ENCODE measurements at places on chromosomes 3 and 15.

DNA sequence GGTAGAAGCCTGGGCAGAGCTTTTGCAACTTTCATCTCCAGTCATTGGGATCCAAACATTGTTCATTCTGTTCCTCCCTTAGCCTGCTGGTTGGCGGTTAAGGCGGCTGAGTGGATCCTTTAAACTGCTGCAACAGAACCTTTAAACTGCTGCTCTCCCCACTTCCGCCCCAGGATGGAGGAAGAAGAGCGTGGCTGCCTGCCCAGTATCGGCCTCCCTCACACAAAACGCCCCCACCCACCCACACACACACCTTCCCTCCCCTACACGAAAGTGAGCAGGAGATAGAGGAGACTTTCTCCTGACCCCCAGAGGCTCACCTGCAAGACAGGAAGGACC, 460 bp upstream of the ZMAT3 start:
- DNase-seq, result peak; percentile 61
- H3K4me3 ChIP-seq, result peak overlapping the region; percentile 96
- no peaks in the 10 kb centered on the region for H3K27me3 ChIP-seq

GRCh38 chr3:23921052-23921511, 4.2 kb downstream of the RPL15 start:
- H3K4me1 ChIP-seq, result peaks cover 39% of the 10 kb centered on the region
- H3K27me3 ChIP-seq, result no peaks in the 10 kb centered on the region
- no peak for DNase-seq
- H3K27ac ChIP-seq, result no peak overlapping the region

- H3K4me1 ChIP-seq, result peaks cover 5% of the 10 kb centered on the region
- H3K27me3 ChIP-seq, result peaks cover 42% of the 10 kb centered on the region
- no peak overlapping the region for H3K27ac ChIP-seq
These were observed 5.8 kb upstream of the MEX3B start for GRCh38 chr15:82051664-82052063.

DNA sequence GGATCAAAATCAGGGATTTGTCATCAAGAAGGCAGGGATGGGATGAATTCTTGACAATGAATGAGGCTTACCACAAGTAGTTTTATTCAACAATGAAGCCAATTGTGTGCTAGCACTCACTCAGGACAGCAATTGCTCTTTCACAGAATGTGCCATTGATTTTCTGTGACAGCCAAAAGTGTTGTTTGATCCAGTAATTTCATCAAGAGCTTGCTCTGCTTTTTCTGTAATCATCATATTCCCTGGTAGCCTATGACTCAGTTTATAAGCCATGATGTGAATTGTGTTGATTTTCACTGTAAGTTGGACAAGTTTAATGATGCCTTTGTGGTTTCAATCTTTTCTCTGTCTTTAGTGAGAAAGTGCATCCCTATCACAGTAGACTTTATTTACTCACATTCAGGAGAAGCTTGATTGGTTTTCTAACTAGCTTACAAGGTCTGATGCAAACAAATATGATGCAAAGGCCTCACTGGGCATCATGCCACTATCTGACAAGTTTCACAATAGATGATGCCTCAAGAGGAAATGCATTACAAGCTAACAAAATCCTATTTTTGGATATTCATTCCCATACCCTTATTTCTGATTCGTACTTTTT, 13.6 kb upstream of the CSRNP1 start:
- no peaks in the 10 kb centered on the region for H3K36me3 ChIP-seq
- H3K27ac ChIP-seq, result no peak overlapping the region
- no peak for DNase-seq
- H3K27me3 ChIP-seq, result peaks cover 2% of the 10 kb centered on the region
- H3K4me3 ChIP-seq, result no peak overlapping the region

GRCh38 chr15:57586661-57587424, 4.9 kb upstream of the MYZAP start:
- DNase-seq, result no peak
- H3K4me1 ChIP-seq, result peaks cover 26% of the 10 kb centered on the region
- H3K36me3 ChIP-seq, result peaks cover 7% of the 10 kb centered on the region
- H3K27ac ChIP-seq, result peak overlapping the region; percentile 47

DNA sequence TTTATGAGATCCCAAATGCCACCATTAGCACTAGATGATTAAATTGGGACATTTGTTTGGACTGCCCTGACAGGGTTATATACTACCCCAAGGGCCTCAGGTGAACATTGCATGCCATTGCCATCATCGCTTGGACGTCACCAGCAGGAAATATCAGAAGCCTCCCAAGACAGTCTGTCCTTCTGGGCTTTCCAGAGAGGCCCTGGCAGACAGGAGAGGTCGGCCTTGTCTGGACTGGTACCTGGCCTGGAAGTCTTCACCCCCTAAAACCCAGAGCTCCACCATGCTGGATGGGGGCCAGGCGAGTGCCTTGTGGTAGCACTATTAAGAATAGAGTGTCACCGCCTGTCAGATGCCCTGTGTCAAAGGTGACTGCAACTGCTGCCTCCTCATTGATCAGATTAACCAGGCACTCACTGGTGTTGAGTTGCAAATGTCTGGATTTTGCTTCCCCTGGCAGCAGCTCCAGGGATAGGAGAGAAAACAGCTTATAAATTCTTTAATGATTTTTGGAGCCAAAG, 324.1 kb upstream of the RASGRP1 start:
- no peak overlapping the region for H3K4me3 ChIP-seq
- peaks cover 11% of the 10 kb centered on the region for H3K27me3 ChIP-seq
- peaks cover 6% of the 10 kb centered on the region for H3K4me1 ChIP-seq
- no peaks in the 10 kb centered on the region for H3K36me3 ChIP-seq
- no peak overlapping the region for H3K27ac ChIP-seq
- DNase-seq, result no peak

- DNase-seq, result no peak
- no peaks in the 10 kb centered on the region for H3K4me1 ChIP-seq
- H3K36me3 ChIP-seq, result no peaks in the 10 kb centered on the region
- no peak overlapping the region for H3K27ac ChIP-seq
- H3K27me3 ChIP-seq, result no peaks in the 10 kb centered on the region
These were observed 363.0 kb downstream of the FGF12 start for GRCh38 chr3:192364316-192364715.

DNA sequence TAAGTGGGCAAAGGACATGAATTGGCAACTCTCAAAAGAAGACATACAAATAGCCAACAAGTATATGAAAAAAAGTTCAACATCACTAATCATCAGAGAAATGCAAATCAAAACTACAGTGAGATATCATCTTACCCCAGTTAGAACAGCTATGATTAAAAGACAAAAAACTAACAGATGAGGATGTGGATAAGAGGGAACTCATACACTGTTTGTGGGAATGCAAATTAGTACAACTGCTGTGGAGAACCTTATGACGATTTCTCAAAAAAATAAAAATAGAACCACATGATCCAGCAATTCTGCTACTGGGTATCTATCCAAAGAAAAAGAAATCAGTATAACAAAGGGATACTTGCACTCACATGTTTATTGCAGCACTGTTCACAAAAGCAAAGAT, 28.6 kb downstream of the NEK10 start:
- no peak overlapping the region for H3K27ac ChIP-seq
- peaks cover 2% of the 10 kb centered on the region for H3K27me3 ChIP-seq
- DNase-seq, result no peak
- no peak overlapping the region for H3K4me3 ChIP-seq
- peaks cover 21% of the 10 kb centered on the region for H3K4me1 ChIP-seq

GRCh38 chr15:34055868-34056595, 17.0 kb upstream of the AVEN start:
- no peak for DNase-seq
- no peaks in the 10 kb centered on the region for H3K4me1 ChIP-seq
- no peak overlapping the region for H3K27ac ChIP-seq
- H3K4me3 ChIP-seq, result no peak overlapping the region
- peaks cover 10% of the 10 kb centered on the region for H3K36me3 ChIP-seq

DNA sequence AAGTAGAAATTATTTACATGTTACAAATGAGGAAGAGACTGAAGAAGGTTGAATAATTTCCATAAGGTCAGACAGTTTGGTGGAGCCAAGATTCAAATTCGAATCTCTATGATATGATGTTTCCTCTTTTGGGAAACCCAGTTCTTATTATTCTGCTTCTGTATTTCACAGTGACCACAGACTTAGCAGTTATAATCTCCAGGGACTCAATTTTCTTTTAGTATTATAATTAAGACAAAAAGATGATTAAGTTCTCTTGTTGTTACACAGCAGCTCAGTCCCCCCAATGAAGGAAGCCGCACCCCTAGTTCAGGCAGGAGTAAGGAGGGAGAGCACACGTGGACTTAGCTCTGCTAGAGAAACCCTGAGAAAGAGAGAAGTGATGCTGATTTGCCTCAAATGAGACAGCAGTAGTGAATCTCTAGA, 130.6 kb downstream of the CCNL1 start:
- no peak overlapping the region for H3K4me3 ChIP-seq
- no peak overlapping the region for H3K27ac ChIP-seq
- peaks cover 3% of the 10 kb centered on the region for H3K27me3 ChIP-seq
- no peaks in the 10 kb centered on the region for H3K36me3 ChIP-seq
- DNase-seq, result no peak

GRCh38 chr3:48463703-48464102, 17.2 kb downstream of the ATRIP start:
- H3K4me3 ChIP-seq, result no peak overlapping the region
- H3K27ac ChIP-seq, result no peak overlapping the region
- H3K36me3 ChIP-seq, result peaks cover 56% of the 10 kb centered on the region
- H3K27me3 ChIP-seq, result no peaks in the 10 kb centered on the region
- peaks cover 37% of the 10 kb centered on the region for H3K4me1 ChIP-seq
- DNase-seq, result no peak

DNA sequence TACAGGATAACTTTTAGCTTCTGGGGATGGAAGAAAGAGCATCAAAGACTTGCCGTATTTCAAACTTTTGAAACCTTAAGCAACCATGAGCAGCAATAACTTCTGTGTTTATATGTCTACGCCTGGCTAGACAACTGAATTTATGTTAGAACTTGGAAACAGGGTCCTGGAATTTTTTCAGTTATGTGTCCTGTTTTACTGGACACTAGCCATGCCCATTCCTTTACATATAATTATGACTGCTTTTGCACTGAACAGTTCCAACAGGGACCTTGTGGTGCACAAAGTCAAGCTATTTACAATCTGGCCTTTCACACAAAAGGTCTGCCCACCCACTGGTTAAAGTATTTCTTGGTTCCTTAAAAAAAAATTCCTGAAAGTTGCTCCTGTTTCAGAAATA, 37.1 kb downstream of the TJP1 start:
- H3K4me3 ChIP-seq, result no peak overlapping the region
- H3K4me1 ChIP-seq, result no peaks in the 10 kb centered on the region
- DNase-seq, result no peak
- H3K27ac ChIP-seq, result no peak overlapping the region

DNA sequence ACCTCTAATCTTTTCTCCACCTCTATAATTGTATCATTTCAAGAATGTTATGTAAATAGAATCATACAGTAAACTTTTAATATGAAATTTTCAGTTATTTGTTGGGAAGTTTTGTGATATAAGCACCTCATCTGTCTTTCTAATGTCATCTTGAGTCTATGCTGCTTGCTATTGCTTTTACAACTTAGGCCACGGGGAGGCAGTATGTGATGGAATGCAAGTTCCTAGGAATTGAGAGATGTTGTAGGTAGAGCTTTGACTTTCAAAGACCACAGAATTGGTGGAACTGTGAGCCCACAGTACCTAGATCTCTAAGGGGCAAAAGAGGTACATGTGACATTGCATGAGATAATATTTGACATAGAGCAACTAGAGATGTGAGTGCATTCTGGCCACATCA, 328.3 kb downstream of the MFSD1 start:
- no peaks in the 10 kb centered on the region for H3K27me3 ChIP-seq
- H3K36me3 ChIP-seq, result no peaks in the 10 kb centered on the region
- H3K4me1 ChIP-seq, result no peaks in the 10 kb centered on the region

DNA sequence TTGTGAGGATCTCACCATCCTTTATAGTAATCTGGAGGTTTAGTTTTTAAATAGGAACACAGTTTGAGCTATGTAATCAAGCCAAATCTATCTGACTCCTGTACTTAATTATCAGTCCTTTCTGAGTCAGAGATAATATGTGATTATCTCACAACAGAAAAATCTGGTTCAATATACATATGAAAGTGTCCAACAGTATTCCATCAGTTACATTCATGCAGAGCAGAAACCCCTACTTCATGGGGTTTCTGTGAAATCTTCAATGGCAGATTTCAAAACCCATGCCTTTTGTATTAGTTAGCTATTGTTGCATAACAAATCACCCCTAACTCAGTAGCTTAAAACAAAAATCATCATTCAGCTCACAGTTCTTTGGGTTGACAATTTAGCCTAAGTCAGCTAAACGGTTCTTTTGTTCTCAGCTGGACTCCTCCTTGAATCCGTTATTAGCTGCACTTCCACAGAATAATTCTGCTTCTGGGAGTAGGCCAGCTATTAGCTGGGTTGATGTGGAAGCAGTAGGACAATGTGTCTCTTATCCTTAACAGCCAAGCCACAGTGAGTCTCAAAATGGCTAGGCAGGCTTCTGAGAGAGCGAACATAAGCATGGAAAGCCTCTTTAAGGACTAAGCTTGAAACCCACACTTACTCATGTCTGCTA, 42.9 kb upstream of the ARPP21 start:
- H3K4me1 ChIP-seq, result no peaks in the 10 kb centered on the region
- no peak overlapping the region for H3K4me3 ChIP-seq
- H3K36me3 ChIP-seq, result no peaks in the 10 kb centered on the region
- no peak overlapping the region for H3K27ac ChIP-seq

GRCh38 chr15:67460521-67460920, 60.4 kb upstream of the C15orf61 start:
- H3K4me1 ChIP-seq, result no peaks in the 10 kb centered on the region
- DNase-seq, result no peak
- H3K36me3 ChIP-seq, result no peaks in the 10 kb centered on the region
- H3K4me3 ChIP-seq, result no peak overlapping the region
- H3K27ac ChIP-seq, result no peak overlapping the region
- peaks cover 8% of the 10 kb centered on the region for H3K27me3 ChIP-seq

DNA sequence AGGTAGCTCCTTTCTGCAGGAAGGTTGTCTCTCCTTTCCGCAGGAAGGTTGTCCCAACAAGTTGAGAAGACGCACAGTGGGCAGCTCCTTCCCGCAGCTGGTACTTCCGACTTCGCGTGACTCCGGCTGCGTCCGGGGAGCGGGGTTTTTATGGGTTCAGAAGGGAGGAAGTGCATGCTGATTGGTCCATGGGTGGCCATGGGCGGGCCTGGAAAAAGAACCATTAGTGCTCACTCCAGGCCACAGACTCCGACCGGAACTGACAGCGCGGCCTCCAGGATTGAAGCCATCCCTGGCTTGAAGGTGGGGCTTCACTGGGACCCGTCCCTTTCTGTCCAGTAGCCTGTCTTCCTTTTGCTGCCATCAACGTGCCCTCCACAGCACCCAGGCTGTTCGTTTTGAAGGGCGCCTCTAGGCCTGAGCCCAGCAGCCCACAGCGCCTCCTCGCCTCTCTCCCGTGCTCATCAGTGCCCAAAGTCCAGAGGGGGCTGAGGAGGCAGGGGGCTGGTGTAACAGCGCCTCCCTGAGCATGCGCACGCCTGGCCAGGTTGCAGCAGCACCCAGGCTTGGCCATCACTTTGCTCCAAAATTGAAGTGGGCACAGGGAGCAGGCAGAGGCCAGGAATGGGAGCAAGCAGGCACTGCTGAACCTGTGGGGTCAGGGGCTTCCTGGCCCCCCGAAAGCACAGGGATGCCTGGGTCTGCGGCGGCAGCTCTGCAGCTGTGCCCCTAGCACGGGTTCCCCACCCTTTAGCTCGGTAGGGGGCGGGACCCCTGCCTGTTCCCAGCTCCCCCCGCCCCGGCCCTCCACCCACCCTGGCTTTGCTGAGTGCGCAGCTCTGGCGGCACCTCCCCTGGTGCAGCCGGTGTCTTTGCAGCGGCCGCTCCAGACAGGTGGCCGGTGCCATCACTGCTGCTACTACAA, 330.6 kb upstream of the MCTP2 start:
- H3K36me3 ChIP-seq, result no peaks in the 10 kb centered on the region
- no peak for DNase-seq
- H3K4me1 ChIP-seq, result no peaks in the 10 kb centered on the region
- H3K4me3 ChIP-seq, result no peak overlapping the region
- H3K27ac ChIP-seq, result no peak overlapping the region
